ENCODE measurements at places on chromosomes 11 and 22.

DNA sequence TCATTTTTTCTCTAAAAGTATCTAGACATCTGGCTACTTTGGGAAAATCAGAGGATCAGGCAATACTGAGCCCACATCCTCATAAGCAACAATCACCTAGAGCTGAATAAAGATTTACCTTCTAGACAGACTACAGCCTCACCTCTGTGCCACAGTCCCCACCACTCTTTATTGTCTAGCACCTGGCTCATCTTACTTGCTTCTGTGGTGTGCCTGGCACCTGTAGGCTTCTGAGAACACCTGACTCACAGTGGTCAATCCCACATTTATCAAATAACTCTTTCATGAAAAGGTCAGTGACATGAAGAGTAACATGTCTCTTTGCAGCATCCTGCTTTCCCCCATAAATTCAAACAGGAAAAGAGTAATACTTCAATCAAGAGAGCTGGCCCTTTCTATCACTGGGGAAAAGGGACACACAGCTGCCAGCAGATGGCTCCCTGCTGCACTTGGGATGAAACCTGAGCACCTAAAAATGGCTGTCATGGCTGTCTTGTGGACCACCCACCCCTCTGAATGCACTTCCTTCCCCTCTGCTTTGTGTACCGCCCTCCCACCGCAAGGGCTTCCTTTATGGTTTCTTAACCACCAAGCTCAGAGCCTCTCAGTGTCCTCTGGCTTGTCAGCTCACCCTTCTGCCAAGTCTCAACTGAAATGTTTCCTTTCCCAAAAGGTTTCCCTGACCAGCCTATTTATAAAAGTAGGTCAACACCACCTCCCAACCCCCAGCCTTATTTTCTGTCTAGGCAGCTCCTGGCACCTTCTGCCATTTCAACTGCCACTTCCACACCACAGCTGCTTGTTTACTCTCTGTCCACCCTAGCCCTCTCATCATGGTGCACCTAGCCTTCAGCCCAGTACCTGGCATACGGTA, 9.3 kb downstream of the TFIP11 start:
- DNase-seq = peak; percentile 46

DNA sequence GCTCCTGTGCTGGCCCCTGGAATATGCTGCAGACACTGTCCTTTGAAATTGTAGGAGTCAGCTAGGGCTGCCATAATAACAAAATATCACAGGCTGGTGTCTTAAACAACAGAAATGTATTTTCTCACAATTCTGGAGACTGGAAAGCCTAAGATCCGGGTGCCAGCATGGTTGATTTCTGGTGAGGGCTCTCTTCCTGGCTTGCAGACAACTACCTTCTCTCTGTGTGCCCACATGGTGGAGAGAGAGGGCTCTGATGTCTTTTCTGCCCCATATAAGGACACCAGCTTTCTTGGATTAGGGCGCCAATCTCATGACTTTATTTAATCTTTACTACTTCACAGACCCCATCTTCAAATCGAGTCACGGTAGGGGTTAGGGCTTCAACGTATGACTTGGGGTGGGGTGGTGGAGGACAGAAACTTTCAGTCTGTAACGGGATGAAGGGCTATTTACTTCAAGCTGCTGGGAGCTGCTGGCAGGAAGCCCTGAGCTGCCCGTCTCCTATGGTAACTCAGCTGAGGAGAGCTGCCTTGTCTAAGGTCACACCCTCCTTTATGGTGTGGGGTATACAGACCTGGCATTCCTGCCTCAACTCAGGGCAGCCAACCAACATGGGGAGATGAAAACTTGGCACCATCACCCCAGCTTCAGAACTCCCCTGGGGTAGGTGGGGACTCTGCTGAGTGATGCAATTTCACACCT, 142.9 kb upstream of the ZBED5 start:
- DNase-seq = no peak

DNA sequence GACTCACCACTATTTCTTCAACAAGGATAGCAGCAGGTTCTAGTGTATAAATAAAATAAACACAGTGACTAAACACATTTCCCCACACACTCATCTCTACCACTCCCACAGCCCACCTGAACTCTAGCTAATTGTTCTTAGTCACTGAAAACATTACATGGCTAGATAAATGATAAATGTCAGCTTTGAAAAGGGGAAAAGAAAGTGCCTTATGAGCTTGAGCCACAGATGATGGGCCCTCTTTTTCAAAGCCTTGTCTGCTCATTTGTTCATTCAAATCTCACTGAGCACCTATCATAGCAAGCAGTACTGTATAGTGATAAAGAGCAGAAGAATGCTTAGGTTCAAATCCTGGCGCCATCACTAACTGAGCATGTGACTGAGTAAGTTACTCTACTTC, 58.3 kb downstream of the SIK3 start:
- no peak for DNase-seq

GRCh38 chr11:17906436-17906835, 106.4 kb downstream of the SERGEF start:
- no peak for DNase-seq

DNA sequence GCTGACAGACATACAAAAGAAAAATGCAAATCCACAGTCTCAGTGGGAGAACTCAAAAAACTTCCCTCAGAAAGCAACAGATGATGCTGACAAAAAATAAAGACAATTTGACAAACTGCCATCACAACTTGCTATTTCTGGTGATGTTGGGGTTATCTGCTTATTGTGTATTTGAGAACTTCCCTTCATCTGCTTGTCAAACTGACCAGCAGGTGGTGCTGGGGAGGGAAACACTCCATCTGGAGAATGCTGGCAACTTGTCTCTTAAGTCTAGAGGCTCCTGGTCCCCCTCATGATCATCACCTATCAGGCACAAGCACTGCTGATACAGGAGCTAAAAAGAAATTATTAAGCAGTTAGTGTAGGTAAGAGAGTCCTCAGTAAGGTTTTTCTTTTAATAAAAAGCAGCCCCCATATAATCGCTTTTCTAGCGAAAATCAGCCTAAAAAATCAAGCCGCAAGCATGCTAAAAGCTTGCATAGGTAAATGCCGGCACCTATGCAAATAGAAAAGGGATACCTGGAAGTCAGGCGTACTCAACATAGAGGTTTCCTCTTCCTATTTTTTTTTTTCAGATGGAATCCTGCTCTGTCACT, 9.8 kb upstream of the FAM111B start:
- peak; percentile 54 for DNase-seq

DNA sequence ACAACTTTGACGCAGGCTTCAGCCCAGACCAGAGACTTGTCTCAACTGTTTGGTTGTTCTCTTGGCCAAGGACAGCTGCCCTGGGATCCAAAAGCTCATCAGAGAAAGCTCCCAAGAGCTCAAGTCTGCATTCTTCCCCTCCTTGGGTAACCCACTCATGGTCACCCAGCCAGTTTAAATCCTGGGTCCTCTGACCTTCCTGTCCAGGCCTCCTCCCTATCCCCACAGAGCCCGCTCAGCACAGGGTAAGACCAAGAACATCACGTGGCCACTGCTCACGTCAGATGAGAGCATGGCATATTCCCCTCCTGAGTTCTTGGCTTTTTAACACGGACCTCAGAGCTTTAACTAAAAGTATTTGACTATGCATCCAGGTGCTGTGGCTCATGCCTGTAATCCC, 25.8 kb downstream of the TSKU start:
- no peak for DNase-seq
